ENCODE measurements at places on chromosomes 1 and 21.

GRCh38 chr1:99496067-99496466 is 149.8 kb upstream of the PALMD start:
- DNase-seq = no peak

DNA sequence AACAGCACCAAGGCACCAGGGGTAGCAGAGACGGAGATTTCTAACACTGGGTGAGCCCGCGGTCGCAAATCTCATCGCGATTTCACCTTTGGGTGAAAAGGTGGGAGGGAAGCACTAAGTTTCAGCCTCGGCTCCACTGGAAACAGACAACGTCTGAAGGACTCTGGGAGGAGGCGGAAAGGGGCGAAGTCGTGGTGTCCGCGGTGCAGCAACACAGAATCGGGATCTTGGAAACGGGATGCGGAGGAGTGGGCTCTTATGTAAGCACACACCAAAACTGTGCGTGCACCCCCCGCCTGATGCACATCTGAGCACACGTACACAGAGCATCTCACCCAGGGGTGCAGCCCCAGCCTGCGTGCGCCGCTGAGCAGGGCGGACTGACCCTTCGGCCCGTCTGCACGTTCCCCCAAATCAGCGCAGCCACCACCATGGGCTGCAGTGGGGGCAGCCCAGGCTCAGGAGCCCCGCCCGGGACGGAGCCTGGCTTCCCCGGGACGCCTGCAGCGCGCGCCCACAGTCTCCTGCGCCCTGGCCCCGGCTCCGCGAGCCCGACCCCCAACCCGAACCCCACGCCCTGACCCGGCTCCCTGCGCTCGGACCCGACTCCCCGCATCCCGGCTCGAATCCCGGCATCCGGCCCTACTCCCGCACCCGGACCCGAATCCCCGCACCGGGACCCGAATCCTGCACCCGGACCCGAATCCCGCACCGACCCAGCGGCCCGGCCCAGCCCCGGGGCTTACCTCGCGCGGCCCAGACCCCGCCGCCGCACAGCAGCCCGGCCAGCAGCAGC is 670 bp downstream of the CLSTN1 start:
- DNase-seq = no peak

DNA sequence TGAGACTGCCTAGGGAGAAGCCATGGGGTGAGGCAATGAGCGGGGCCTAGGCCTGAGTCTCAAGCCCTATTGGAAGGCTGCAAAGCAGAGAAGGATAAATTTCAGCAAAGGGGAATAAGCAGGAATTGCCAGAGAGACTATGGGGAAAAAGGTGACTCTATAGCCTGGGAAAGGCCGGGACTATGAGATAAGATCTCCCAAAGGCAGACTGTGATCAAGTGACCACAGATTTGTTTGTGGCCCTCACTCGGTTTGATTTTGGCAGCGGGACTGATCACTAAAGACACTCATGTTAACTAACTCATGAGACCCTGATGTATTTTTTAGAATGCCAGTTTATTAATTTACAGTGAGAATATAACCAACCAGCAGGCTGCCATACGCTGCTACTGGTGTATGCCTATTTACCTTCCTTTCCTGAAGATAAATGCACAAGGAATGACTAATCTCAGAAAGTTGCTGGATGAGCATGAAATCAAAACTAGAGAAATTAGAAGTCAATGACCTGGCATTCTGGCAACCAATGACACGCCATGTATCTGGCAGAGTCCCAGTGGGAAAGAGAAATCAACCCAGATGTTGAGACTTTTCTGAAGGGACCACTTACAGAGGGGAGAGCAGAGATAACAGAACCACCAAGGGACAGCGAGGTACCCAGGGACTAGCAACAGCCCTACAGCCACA is 4.3 kb downstream of the HSF2BP start:
- no peak for DNase-seq

GRCh38 chr1:182413486-182413885 is 13.0 kb upstream of the TEDDM1 start:
- no peak for DNase-seq

DNA sequence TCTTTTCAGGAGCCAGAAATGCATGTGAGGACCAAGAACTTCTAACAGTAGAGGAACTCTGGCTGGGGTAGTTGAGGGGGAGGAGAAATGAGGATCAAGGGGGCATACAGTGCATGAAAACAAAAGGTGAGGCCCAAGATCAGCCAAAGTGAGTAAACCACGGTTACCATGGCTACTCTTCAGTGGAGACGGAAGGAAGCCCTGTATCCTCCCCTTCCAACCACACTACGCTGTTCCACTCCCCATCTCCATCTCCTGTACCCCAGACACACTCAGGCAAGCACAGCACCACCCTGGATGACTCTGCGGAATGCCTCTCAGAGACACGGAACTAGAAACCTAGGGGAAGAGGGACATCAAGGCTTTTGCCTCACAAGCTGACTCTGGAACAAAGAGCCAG is 157.6 kb upstream of the CAMK1G start:
- no peak for DNase-seq

DNA sequence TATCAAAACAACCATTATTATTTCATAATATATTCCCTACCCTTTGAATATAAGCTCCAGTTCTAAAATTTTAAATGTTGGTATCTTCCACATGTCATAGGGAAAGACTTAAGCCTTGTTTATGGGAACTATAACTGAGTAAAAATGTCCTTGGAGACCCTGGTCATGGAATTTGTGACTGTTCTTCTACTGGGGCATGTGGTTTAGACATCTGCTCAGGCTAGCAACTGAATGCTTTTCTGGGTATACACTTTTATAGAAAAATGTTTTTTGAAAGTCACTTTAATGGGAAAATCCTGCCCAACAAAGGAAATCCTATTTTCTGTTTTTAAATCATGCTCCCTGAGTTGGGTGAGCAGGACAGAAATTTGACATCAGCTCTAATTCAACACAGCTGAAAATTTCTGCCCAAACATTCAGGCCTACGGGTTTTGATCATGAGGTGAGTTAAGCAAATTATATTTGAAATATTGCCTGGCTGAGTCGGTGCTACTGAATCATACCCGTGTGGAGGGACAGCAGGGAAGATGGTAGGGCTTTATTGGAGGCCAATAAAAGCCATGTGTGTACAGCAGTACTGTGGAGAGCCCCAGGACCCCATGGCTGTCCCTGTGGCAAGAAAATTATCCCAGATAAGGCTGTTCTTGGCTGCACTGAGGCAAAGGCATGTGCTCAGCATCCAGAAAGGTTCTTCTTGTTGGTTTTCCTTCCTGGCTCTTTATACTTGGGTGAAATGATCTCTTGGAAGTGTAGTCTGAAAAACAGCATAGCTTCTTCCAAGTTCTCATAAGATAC is 391.8 kb downstream of the DISC1 start:
- DNase-seq = no peak

GRCh38 chr1:225720937-225721336 is 56.7 kb upstream of the SRP9 start:
- no peak for DNase-seq

DNA sequence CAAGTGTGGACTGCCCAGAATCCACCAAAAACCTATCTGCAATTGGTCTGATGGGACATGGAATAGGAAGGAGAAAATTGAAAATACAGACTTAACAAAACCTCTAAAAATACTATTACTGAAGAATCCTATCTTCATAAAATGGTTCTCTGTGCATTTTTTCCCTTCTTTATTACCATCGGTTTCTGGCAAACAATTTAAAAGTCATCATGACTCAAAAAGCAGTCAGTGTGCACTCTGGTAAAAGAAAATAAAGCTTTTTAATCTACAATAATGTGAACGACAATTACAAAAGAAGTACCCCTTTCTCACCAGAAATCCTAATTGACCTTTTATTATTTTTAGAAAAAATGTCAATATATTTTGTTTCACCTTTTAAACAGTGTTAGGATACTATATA is 186.3 kb downstream of the TPR start:
- DNase-seq = no peak

DNA sequence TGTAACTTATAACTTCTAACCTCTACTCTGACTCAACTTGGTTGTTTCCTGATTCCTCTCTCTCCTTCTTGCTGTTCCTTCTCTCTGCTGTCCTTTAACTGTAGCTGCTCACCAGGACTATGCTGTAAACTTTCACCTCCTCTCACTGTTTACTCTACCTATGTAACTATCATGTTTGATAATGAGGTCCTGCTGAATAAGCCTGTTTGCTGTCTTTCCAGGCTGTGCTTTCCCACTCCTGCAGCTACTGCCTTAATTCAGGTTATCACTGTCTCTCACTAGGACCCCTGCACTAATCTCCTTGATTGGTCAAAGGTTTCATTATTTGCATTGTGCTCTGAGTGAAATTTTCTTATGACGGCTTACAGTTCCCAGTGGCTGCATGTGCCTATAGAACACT is 633.9 kb upstream of the PTBP2 start:
- no peak for DNase-seq

GRCh38 chr1:183593356-183593755 is 3.1 kb upstream of the NCF2 start:
- peak; percentile 15 for DNase-seq

GRCh38 chr1:75257424-75257823 is 123.2 kb downstream of the LHX8 start:
- DNase-seq = no peak

DNA sequence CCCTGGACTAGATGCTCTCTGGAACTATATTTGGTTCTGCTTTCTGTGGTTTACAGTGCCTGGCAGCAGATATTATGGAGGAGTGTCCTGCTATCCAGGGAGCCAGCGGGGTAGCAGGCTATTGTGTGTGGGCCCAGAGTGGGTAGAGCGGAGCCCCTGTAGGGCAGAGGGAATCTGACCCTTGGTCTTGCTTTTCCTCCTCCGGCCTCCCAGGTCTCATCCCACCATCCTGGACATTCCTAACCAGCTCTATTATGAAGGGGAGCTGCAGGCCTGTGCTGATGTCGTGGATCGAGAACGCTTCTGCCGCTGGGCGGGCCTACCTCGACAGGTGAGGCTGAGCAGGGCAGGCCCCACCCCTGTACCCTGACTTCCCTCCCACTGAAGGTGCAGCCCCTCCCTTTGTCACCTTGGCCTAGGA is 9.1 kb downstream of the RHOC start:
- no peak for DNase-seq

GRCh38 chr1:16925635-16926490 is 4.1 kb downstream of the CROCC start:
- no peak for DNase-seq

DNA sequence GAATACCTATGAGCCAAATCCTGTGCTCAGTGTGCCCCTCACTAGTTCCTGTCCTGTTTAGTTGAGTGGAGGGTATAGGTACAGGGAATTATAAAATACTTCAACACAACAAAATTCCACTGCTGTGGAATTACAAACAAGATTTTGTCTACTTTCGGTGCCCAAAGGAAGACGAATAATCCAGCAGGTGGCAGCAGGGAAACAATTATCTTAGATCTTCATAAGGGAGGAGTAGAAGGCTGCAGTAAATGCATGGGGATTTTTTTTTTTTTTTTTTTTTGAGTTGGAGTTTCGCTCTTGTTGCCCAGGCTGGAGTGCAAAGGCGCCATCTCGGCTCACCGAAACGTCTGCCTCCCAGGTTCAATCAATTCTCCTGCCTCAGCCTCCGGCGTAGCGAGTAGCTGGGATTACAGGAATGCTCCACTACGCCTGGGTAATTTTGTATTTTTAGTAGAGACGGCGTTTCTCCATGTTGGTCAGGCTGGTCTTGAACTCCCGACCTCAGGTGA is 2.0 kb upstream of the PIP5K1A start:
- peak; percentile 80 for DNase-seq

GRCh38 chr1:197619008-197619640 is 156.2 kb downstream of the DENND1B start:
- DNase-seq = peak; percentile 10

- DNase-seq = no peak
Measured at GRCh38 chr1:221574529-221574928, 167.4 kb downstream of the DUSP10 start.

DNA sequence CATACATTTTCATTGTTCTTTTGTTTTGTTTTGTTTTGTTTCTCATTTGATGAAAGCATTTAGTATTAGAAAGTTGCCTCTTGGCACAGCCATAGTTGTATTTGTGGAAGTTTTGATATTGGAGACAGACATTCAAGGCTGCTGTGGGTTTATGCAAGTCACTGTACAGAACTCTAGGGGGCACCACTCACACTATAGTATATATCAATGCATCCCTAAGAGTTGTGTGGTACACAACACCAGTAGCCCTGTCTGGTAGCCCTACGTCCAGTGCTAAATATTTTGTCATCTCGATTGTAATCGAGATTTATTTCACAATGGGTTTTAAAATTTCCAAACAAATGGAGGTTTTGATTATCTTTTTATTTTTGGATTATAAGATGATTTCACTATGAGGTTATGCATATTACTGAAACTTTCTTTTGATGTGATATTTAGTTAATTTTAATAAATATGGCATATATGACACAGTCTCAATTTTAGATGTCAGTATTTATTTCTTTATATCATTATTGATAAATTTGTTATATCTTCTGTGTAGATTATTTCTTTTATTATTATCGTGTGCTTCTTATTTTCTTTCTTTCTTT is 112.2 kb downstream of the NR5A2 start:
- DNase-seq = peak; percentile 17

GRCh38 chr21:46636550-46637285 is 1.2 kb downstream of the PRMT2 start:
- DNase-seq = no peak

DNA sequence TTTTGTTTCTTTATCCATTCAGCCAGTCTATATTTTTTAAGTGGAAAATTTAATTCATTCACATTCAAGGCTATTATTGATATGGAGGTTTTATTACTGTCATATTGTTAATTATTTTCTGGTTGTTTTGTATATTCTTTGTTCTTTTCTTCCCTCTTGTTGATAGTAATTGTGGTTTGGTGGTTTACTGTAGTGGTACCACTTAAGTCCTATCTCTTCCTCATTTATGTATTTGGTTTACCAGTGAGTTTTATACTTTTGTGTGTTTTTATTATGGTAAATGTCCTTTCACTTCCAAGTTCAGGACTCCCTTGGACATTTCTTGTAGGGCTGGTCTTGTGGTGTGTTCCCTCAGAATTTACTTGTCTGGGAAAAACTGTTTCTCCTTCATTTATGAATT is 28.1 kb upstream of the PM20D1 start:
- no peak for DNase-seq

DNA sequence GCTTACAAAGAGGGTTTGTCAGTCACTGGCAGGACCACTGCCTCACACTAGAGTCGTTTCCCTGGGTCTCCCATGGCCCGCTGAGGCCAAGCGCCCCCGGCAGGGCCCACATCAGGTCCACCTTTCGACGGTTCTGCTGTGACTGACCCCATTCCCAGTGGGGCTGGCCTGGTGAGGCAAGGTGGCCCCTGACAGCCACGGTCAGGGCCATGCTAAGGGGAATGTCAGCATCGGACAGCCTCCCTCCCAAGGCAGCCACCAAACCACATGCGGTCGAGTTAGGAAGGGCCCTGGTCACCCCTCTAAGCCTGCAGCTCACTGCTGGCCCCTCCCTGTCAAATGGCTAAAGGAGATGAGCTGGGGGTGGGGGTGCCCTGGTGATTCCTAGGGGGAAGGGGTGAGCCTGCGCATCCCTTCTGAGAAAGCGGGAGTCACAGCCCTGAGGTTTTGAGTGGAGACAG is 2.9 kb upstream of the KIF17 start:
- no peak for DNase-seq

GRCh38 chr1:228402641-228403025 is 4.0 kb downstream of the TRIM11 start:
- no peak for DNase-seq
